ENCODE measurements at places on chromosomes 7 and 10. TPM values are rescaled to one million over a fixed set of nuclear protein-coding genes. Genes with fewer than 3 reads are reported as not detected.

- peaks cover 7% of the 10 kb centered on the region for H3K27me3 ChIP-seq
- peaks cover 2% of the 10 kb centered on the region for H3K4me1 ChIP-seq
- no peak overlapping the region for H3K27ac ChIP-seq
- no peak overlapping the region for H3K4me3 ChIP-seq
- H3K36me3 ChIP-seq = no peaks in the 10 kb centered on the region
These were observed 173.1 kb upstream of the AGR3 start for GRCh38 chr7:17054836-17055235.

- H3K27ac ChIP-seq = no peak overlapping the region
- no peaks in the 10 kb centered on the region for H3K27me3 ChIP-seq
- no peaks in the 10 kb centered on the region for H3K4me1 ChIP-seq
- no peak for DNase-seq
These were observed 282.3 kb downstream of the TWIST1 start for GRCh38 chr7:18835001-18835690.

DNA sequence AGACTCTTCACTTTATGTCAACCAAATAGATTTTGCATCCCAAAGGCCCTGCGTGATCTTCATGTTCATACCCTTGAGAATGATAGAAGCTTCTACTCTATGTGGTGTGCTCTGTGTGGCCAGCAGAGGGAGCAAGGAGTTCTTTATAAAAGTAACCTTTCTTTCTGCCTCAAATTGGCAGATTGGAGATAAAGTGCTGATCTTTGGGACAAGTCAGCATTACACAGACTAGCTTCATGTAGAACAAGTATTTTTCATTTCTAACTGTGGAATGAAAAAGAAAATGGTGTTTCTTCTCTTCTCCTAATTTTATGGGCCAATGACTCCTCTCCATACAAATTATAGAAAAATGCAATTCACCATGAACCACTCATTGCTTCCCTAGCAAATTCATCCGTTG lies 1214.1 kb downstream of the SORCS1 start:
- no peaks in the 10 kb centered on the region for H3K36me3 ChIP-seq
- no peaks in the 10 kb centered on the region for H3K4me1 ChIP-seq
- no peak for DNase-seq
- H3K4me3 ChIP-seq = no peak overlapping the region
- no peak overlapping the region for H3K27ac ChIP-seq

- H3K27me3 ChIP-seq = peaks cover 14% of the 10 kb centered on the region
- peaks cover 4% of the 10 kb centered on the region for H3K36me3 ChIP-seq
- H3K4me1 ChIP-seq = no peaks in the 10 kb centered on the region
- no peak overlapping the region for H3K4me3 ChIP-seq
- no peak overlapping the region for H3K27ac ChIP-seq
- DNase-seq = no peak
These were observed 161.6 kb downstream of the ITGA8 start for GRCh38 chr10:15558136-15558535.

GRCh38 chr10:8235253-8236027 lies 181.0 kb downstream of the GATA3 start:
- H3K36me3 ChIP-seq = no peaks in the 10 kb centered on the region
- no peaks in the 10 kb centered on the region for H3K27me3 ChIP-seq
- no peak overlapping the region for H3K27ac ChIP-seq
- no peak for DNase-seq

GRCh38 chr10:63588436-63589167 lies 67.4 kb downstream of the REEP3 start:
- no peak for DNase-seq
- H3K4me1 ChIP-seq = no peaks in the 10 kb centered on the region
- no peaks in the 10 kb centered on the region for H3K27me3 ChIP-seq
- no peak overlapping the region for H3K27ac ChIP-seq
- H3K4me3 ChIP-seq = no peak overlapping the region

GRCh38 chr7:101736084-101736483 lies 81.3 kb upstream of the CUX1 start:
- no peak for DNase-seq
- no peaks in the 10 kb centered on the region for H3K27me3 ChIP-seq
- peak overlapping the region; percentile 11 for H3K27ac ChIP-seq
- no peaks in the 10 kb centered on the region for H3K36me3 ChIP-seq
- H3K4me1 ChIP-seq = peaks cover 10% of the 10 kb centered on the region

DNA sequence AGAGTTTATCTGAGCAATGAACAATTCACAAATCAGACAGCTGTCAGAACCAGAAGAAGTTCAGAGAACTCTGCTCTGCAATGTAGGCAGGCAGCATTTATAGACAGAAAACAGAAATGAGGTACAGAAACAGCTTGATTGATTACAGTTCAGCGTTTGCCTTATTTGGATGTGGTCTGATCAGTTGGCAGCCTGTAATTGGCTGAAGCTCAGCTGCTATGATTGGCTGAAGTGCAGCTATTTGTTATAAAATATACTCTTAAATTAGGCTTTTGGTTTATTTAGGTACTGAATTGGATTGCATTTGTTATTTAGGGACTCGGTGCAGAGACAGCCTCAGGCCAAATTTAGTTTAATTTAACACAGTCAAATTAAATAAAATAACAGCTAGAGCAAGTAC lies 85.8 kb upstream of the JAZF1 start:
- H3K4me1 ChIP-seq = peaks cover 17% of the 10 kb centered on the region
- no peaks in the 10 kb centered on the region for H3K36me3 ChIP-seq
- DNase-seq = no peak
- H3K27ac ChIP-seq = no peak overlapping the region
- H3K27me3 ChIP-seq = peaks cover 8% of the 10 kb centered on the region

DNA sequence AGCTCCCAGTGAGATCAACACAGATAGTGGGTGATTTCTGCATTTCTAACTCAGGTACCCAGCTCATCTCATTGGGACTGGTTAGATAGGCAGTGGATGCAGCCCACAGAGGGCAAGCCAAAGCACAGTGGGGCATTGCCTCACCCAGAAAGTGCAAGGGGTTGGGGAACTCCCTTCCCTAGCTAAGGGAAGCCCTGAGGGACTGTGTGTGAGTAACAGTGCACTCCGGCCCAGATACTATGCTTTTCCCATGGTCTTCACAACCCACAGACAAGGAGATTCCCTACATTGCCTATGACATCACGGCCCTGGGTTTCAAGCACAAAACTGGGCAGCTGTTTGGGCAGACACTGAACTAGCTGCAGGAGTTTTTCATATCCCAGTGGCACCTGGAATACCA lies 62.8 kb downstream of the PPP1R3A start:
- DNase-seq = no peak
- no peaks in the 10 kb centered on the region for H3K27me3 ChIP-seq
- H3K36me3 ChIP-seq = no peaks in the 10 kb centered on the region
- no peak overlapping the region for H3K27ac ChIP-seq
- H3K4me1 ChIP-seq = no peaks in the 10 kb centered on the region

The C10orf143 gene
- 17.5 TPM for total RNA-seq

The NOS3 gene
- 1.7 TPM for total RNA-seq

The CALML3 gene
- total RNA-seq = not detected

The ATP6V0A4 gene
- total RNA-seq = not detected

Measured in naive thymus-derived CD8-positive, alpha-beta T cell (primary cell).